Vagina (tissue), 2 donors: ENCODE measurements at places on chromosomes 5 and 9. TPM values are rescaled to one million over a fixed set of nuclear protein-coding genes. Genes with fewer than 3 reads are reported as not detected.

DNA sequence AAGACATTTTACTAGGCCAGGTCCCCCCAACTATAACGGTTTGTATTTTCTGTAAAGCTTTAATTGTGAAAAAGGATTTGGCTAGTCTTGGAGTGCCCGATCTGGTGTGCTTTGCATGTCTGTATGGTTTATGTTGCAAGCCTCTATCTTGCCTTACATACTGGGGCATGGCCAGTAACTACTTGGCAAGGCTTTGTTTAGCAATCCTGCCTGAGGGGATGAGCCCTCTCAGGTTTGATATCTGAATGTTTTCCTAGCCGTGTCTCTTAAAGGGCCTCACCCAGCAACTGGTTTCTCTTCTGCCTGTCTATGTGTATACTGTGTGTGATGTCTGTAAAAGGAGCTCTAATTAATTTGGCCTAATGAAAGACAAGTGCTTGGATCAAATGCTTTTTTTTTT is 61.3 kb upstream of the SPINK5 start:
- no peak for DNase-seq

Gene PTPN3
- 15.5 TPM for total RNA-seq

Gene LHX6
- total RNA-seq: 8.1 TPM

- no peak for DNase-seq
Measured at GRCh38 chr5:164000819-164001218, 495.4 kb downstream of the MAT2B start.

Gene SPAG8
- not detected for total RNA-seq

- DNase-seq: no peak
Measured at GRCh38 chr9:79661886-79662536, 90.2 kb downstream of the TLE4 start.

DNA sequence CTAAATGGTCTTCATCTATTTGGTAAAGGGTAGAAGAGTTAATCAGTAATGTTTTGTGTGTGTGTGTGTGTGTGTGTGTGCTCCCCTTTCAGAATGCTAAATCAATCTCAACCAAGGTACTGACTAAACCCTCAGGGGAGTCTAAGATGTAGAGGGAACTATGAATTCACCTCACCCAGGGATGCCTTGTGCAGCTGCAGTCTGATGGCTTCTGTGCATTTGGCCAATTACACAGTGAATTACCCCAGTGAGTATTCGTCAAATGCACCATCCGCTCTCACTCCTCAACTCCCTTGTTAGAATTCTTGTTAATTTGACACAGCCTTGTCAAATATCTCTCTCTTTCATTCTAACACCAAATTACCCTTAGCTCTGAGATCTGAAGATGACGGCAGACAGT is 234.6 kb downstream of the GABRB2 start:
- no peak for DNase-seq

- no peak for DNase-seq
Measured at GRCh38 chr5:40436535-40437237, 243.0 kb upstream of the PTGER4 start.

GRCh38 chr9:108244686-108245085 is 611.1 kb downstream of the ACTL7B start:
- no peak for DNase-seq

GRCh38 chr9:109399258-109399767 is 78.5 kb upstream of the EPB41L4B start:
- no peak for DNase-seq

- DNase-seq: no peak
Measured at GRCh38 chr5:43802119-43802518, 199.1 kb downstream of the NNT start.

Gene ITGA2
- 18.4 TPM for total RNA-seq

Gene PITX1
- total RNA-seq: 141 TPM

GRCh38 chr5:78090002-78090401 is 204.5 kb downstream of the AP3B1 start:
- no peak for DNase-seq

DNA sequence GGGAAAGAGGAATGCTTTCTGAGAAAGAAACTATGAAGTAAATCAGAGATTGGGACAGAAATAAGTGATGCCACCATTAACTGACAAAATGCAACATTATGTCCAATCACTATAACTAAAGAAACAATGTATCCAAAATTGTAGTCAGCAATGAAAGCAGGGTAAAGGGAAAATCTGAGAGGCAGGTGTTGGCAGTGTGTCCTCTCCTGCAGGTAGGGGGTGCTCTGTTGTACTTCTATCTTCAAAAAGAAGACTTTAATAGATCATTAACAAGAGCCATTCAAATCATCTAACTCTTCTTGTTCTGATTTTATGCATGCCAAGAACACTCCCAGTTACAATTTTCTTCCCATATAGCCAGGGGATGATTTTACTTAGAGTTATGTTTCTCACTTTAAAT is 1275.7 kb downstream of the PTPRD start:
- no peak for DNase-seq

DNA sequence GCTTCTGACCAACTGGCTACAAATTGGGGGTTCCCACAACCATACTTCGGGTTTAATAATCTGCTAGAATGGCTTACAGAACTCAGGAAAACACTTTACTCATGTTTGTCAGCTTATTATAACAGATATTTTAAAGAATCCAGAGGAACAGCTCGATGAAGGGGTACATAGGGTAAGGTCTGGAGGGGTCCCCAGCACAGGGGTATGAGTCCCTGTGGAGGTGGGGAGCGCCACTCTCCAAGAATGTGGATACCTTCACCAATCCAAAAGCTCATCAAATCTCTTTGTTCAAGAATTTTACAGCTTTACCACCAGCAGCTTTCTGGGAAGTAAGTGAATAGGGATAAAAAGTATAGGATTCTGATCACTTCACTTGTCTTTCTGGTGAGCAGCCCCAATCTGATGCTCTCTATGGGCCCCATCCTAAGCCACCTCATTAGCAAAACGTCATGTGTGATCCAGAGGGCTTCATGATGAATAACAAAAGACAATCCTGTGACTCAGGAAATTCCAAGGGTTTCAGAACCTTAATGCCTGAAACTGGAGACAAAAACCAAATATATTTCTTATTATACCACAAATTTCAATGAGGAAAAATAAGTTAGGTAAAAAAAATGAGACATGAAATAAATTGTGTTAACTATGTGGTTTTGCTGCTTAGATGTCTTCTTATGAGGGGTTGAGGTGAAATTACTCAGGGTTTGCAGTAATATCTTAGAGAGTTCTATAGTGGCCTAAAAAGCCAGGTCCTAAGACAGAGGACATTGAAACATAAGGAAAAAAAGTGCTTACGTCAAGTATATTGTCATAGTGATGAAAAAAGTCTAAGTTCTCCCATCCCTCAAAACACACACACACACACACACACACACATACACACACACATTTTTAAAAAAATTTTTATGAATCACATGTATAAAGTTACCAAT is 290.5 kb downstream of the ANXA1 start:
- no peak for DNase-seq

DNA sequence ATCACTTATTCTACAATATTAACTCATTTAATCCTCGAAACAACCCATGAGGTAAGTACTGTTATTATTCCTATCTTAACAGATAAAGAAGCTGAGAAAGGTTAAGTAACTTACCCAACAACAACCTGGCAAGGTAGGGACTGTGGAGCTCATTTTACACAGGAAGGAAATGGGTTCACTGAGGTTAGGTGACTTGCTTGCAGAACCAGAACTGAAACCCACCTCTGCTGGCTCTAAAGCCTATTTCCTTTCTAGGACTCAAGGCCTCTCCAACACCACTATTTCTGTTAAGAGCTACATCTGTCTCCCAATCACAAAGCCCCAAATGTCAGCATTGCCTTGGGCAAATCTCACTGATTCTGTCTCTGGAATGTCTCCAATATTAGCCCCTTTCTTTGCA is 38.9 kb upstream of the IFNK start:
- DNase-seq: no peak

- DNase-seq: no peak
Measured at GRCh38 chr5:116799401-116799800, 224.8 kb upstream of the SEMA6A start.
